Liver (tissue), 10 donors: ENCODE measurements at places on chromosomes 1 and 21. TPM values are rescaled to one million over a fixed set of nuclear protein-coding genes. Genes with fewer than 3 reads are reported as not detected.
A peak's percentile ranks its signal among the peaks of the same experiment; 100 is the strongest.

Gene ZC3H11A
- total RNA-seq, result 39.1 TPM

Gene KCNJ9
- total RNA-seq, result not detected

Gene IGSF9
- total RNA-seq, result 18.2 TPM

DNA sequence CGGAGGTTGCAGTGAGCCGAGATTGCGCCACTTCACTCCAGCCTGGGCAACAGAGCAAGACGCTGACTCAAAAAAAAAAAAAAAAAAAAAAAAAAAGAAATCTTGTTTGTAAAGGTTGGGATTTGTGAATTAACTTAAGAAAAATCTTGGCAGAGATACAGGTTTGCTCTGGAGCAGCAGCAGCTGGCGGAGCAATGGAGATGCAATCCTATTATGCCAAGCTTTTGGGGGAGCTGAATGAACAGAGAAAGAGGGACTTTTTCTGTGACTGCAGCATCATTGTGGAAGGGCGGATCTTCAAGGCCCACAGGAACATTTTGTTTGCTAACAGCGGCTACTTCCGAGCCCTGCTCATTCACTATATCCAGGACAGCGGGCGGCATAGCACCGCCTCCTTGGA, 5.6 kb downstream of the ZBTB8B start:
- H3K4me1 ChIP-seq, result peaks cover 1% of the 10 kb centered on the region
- no peak overlapping the region for H3K4me3 ChIP-seq
- DNase-seq, result no peak

DNA sequence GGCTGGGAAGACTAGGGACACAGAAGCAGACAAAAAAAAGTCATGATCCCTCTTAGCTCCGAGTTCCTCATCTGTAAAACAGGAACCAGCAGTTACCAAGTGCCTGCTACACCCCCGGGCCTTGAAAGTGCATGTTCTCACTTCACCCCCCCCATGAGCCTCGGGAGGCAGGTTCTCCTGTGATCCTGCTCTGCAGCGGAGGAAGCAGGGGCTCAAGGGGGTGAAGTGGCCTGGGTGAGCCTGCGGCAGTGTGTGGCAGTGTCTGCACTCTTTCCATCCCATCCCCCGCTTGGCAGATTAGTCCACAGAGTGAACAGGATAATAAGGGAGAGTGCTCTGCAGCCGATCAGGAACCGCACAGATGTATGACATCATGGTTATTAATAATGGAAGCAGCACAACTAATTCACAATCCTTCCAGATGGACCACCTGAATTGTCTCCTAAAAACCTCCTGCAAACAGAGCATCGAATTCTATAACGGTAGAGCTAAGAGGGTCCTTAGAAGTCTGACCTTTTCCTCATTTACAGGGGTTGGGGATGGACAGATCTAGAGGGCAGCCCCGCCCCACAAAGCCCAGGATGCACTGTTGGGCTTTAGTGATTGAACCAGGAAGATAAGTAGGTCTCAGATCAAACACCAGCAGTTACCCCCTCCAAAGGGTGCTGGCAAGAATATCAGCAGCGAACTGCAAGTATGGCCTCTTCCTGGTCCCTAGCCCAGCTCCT, 174.1 kb upstream of the EDN2 start:
- H3K36me3 ChIP-seq, result no peaks in the 10 kb centered on the region
- no peak for DNase-seq
- no peaks in the 10 kb centered on the region for H3K27me3 ChIP-seq
- H3K27ac ChIP-seq, result no peak overlapping the region
- H3K4me1 ChIP-seq, result peaks cover 9% of the 10 kb centered on the region

DNA sequence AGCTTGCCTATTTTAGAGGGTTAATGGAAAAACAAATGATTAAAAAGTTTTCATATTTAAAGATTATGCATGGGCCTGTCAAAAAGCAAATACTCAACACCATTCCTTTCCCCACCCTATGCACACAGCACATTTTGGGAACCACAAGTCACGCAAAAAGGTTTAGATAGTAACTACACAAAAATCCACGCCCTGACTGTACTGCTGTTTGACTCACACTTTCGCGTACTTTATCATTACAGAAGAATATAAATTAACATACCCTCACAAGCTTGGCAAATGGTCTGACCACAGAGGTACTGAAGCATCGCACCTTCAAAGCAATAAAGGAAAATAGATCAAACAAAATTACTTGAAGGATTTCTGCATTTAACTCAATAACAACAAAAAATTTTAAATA, 1.4 kb downstream of the ATP5PO start:
- peaks cover 8% of the 10 kb centered on the region for H3K36me3 ChIP-seq
- H3K27me3 ChIP-seq, result no peaks in the 10 kb centered on the region
- H3K27ac ChIP-seq, result no peak overlapping the region
- H3K4me1 ChIP-seq, result no peaks in the 10 kb centered on the region
- H3K4me3 ChIP-seq, result no peak overlapping the region
- DNase-seq, result no peak

DNA sequence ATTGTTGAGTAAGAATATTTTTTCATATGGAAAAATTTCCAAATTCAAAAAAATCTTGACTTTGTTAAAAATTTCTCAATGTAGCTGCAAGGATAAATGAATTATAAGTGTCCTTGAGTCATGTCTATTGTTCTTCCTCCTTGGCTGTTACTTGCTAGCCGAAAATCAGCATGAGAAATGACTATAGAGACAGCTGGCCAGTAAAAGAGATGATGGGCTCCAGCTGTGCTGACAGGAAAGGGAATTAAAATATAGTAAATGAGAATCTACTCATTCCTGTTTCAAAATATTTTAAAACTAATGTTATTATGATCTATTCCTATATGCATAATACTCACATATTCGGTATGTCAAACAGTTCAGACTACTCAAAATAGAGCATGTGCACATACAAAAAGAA, 1292.6 kb downstream of the BRINP3 start:
- no peaks in the 10 kb centered on the region for H3K36me3 ChIP-seq
- H3K27ac ChIP-seq, result no peak overlapping the region
- no peaks in the 10 kb centered on the region for H3K4me1 ChIP-seq
- no peaks in the 10 kb centered on the region for H3K27me3 ChIP-seq

DNA sequence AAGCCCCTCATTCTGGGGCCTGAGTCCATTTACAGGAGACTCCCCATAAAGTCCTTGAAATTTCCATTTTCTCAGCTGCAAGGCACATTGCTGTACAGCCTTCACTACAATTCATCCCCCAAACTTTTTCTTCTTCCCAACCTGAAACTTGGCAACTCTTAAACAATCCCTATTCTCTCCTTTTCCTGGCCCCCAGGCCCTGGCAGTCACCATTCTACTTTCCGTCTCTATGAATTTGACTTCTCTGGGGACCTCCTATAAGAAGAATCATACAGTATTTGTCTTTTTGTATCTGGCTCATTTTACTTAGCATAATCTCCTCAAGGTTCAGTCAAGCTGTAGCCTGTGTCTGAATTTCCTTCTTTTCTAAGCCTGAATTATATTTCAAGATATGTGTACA, 332.9 kb downstream of the PCP4 start:
- no peaks in the 10 kb centered on the region for H3K36me3 ChIP-seq
- H3K27ac ChIP-seq, result no peak overlapping the region
- H3K4me1 ChIP-seq, result no peaks in the 10 kb centered on the region
- no peaks in the 10 kb centered on the region for H3K27me3 ChIP-seq
- DNase-seq, result no peak
- no peak overlapping the region for H3K4me3 ChIP-seq

GRCh38 chr1:245987219-245987545, 519.9 kb downstream of the SMYD3 start:
- H3K36me3 ChIP-seq, result no peaks in the 10 kb centered on the region
- H3K27ac ChIP-seq, result no peak overlapping the region
- no peaks in the 10 kb centered on the region for H3K4me1 ChIP-seq
- no peak overlapping the region for H3K4me3 ChIP-seq
- no peaks in the 10 kb centered on the region for H3K27me3 ChIP-seq

DNA sequence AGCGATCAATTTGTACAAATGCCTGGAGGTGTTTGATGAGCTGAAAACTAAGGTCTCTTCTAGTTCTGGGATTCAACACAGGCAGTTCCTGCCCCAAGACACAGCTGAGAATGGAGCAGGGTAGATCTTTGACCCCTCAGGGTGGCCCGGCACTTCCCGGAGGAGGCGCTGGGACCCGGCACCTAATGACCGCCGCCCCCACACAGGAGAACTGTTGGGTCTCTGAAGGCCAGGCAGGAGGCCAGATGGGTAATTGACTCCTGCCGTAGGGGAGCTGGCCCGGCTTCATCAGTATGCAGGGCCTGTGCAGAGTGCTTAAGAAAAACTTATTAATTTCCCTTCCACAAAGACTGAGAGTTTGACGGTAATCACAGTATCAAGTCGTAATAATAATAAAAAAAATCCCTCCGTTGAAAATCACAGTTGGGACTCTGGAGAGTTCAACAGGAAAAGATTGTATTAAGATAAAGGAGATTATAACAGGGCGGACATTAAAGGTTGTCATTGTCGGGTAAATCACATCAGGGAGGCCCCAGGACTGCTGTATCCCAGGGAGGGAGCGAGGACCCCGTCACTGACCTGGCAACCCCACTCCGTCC, 51.7 kb downstream of the UBIAD1 start:
- no peaks in the 10 kb centered on the region for H3K36me3 ChIP-seq
- no peaks in the 10 kb centered on the region for H3K4me1 ChIP-seq
- DNase-seq, result no peak
- H3K27me3 ChIP-seq, result no peaks in the 10 kb centered on the region
- H3K4me3 ChIP-seq, result no peak overlapping the region

DNA sequence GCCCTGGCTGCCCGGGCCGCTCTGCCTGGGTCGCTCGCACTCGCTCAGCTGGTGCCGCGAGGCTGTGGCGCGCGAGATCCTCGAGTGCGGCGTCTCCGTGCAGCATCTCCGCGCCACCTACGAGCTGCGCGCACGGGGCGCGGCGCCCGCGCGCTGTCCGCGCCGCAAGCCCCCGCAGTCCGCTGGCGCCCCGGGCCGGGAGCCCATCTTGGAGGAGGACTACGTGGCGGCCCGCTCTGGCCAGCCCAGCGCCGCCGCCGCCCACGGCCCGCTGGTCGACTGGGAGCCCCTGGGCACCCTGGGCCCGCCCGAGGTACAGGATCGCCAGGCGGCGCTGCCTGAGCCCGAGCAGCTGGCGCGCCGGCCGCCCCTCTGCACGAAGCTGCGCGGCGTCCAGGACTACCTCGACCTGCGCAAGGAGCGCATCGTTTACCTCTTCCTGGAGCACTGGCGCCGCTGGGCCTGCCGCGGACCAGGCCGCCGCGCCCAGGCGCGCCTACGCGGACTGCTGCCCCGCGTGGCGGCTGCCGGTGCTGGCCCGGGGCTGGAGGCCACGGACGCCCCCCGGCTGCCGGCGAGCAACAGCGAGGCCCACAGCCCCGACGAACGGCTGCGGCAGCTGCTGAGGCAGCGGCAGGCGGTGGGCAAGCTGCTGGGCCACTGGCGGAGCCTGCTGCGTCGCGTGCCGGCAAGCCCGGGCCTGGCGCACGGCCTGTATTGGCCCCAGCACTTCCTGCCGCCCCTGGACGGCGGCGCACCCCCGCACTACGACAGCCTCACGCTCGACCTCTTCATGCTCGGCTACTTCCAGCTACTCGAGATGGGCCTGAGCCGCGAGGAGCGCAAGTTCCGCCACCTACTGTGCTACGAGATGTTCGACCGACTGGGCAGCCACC, 10.9 kb downstream of the TNFRSF25 start:
- H3K4me1 ChIP-seq, result peaks cover 32% of the 10 kb centered on the region
- no peak for DNase-seq
- H3K27ac ChIP-seq, result no peak overlapping the region
- no peak overlapping the region for H3K4me3 ChIP-seq
- no peaks in the 10 kb centered on the region for H3K27me3 ChIP-seq

- H3K36me3 ChIP-seq, result no peaks in the 10 kb centered on the region
- no peak for DNase-seq
- peaks cover 12% of the 10 kb centered on the region for H3K4me1 ChIP-seq
- H3K4me3 ChIP-seq, result no peak overlapping the region
- peak overlapping the region; percentile 36 for H3K27ac ChIP-seq
These were observed 3.1 kb upstream of the JAK1 start for GRCh38 chr1:64969305-64970046.

DNA sequence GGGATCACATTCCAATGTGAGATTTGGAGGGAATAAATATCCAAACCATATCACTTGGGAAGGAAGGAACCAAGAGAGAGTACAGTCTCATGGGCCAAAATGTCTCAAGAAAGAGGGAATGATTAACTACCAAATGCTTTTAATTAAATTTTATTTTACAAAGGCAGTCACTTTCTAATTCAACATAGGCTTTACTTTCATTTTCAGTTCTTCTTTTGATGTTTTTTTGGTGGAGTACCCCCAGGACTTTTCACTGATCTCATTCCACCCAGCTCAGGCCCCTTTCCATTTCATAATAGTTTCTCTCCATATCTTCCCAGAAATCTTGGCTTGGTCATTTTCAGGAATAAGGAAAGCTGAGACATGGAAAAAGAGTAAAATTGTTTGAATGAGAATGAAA, 5.1 kb upstream of the SLAMF7 start:
- DNase-seq, result no peak
- no peaks in the 10 kb centered on the region for H3K27me3 ChIP-seq
- no peaks in the 10 kb centered on the region for H3K36me3 ChIP-seq
- no peaks in the 10 kb centered on the region for H3K4me1 ChIP-seq
- no peak overlapping the region for H3K4me3 ChIP-seq

DNA sequence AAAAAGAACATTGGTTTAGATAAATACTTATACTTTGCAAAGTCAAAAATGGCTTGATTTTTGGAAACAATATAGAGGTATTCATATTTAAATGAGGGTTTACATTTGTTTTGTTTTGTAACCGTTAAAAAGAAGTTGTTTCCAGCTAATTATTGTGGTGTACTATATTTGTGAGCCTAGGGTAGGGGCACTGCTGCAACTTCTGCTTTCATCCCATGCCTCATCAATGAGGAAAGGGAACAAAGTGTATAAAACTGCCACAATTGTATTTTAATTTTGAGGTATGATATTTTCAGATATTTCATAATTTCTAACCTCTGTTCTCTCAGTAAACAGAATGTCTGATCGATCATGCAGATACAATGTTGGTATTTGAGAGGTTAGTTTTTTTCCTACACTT, 65.3 kb upstream of the SAMD13 start:
- DNase-seq, result no peak
- H3K4me3 ChIP-seq, result no peak overlapping the region
- no peak overlapping the region for H3K27ac ChIP-seq
- H3K36me3 ChIP-seq, result peaks cover 7% of the 10 kb centered on the region
- no peaks in the 10 kb centered on the region for H3K4me1 ChIP-seq

GRCh38 chr1:65316233-65316632, 6.9 kb downstream of the DNAJC6 start:
- no peak overlapping the region for H3K4me3 ChIP-seq
- H3K27me3 ChIP-seq, result no peaks in the 10 kb centered on the region
- no peaks in the 10 kb centered on the region for H3K36me3 ChIP-seq
- no peak overlapping the region for H3K27ac ChIP-seq

DNA sequence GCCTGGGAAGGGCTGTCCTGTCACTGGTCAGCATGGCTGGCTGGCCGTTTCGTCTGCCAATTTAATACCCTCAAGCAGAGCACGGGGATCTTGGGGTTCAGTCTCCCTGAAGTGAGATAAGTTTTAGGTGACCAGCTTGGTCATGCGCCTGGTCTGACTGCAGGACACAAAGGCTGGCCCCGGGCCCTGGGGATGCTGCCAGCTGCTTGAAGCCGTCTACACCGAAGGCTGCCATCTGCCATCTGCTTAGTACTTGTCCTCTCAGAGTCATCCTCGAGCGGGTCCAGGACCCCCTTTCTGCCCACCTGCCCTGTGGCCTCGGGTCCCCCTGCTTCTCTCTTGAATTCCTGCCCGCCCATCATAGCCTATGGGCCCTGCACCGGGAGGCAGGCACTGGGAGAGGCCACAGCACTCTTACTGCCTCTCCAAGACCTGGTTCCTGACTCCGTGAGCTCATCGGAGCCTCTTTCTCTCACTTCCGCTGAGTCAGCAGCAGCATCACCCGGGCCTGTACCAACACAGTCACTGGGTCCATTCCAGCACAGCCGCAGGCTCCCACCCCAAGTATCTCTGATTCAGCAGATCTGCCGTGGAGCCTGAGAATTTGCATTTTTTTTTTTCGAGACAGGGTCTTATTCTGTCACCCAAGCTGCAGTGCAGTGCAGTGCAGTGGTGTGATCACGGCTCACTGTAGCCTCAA, 7.0 kb downstream of the FBLIM1 start:
- no peak for DNase-seq
- no peaks in the 10 kb centered on the region for H3K4me1 ChIP-seq
- H3K27ac ChIP-seq, result no peak overlapping the region
- H3K27me3 ChIP-seq, result no peaks in the 10 kb centered on the region
